ENCODE measurements at places on chromosomes 3 and 15.
A peak's percentile ranks its signal among the peaks of the same experiment; 100 is the strongest.

GRCh38 chr3:173993299-173993698 lies 595.8 kb downstream of the NLGN1 start:
- DNase-seq = no peak

DNA sequence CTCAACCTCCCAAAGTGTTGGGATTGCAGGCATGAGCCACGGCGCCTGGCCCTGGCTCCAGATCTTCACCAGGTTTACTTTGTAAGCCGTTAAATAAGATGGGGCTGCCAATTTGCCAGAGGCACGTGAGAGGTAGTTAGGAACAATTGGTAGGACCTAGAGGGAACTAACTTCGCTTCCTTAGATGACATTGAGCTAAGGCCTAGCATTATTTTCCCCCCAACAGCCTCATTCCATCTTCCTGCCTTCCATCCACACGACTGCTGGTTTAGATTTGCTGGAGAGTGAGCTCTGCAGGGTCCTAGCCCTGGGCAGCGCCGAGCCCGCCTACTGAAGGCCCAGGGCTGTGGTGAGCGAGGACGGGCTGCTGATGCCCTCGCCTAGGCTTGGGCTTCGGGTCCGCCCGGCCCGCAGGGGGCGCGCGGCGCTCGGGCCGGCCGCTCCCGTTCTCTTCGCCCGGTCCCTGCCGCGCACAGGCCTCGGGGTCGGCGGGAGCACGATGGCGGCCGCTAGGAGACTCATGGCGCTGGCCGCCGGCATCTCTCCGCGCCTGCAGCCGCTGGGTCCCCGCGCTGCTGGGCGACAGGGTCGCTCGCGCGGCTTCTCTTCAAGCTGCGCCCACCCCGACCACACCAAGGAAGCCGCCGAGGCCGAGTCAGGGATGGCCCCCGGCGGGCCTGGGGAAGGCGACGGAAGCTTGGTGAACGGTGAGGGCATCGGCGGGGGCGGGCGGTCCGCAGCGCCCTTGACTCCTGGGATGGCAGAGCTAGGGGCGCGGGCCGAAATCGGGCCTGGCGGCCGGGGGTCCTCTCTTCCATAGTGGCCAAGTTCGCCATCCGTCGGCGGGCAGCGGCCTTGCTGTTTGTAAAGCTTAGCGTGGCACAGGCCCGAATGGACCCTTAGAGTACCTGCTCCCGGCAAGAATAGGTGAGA lies 21.9 kb downstream of the DHX30 start:
- peak; percentile 74 for DNase-seq

DNA sequence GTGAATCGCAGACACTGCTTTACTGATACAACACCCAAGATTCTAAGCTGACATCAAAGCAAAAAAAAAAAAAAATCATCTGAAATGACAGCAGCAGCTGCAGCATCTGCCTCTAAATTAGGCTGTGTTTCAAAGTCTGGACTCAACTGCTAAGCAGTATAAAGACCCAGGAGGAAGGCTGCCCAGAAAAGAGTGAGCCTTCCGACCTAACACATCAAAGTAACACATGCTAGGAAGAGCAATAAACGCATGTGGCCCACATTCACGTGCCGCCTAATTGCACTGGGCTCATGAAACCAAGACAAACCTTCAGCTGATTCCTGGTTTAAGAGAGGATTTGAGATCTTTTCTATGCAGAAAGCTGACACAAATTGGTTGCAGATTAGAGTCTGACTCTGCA lies 317.1 kb downstream of the ZIC4 start:
- DNase-seq = no peak

GRCh38 chr15:92885224-92886041 lies 14.7 kb upstream of the CHD2 start:
- DNase-seq = no peak

DNA sequence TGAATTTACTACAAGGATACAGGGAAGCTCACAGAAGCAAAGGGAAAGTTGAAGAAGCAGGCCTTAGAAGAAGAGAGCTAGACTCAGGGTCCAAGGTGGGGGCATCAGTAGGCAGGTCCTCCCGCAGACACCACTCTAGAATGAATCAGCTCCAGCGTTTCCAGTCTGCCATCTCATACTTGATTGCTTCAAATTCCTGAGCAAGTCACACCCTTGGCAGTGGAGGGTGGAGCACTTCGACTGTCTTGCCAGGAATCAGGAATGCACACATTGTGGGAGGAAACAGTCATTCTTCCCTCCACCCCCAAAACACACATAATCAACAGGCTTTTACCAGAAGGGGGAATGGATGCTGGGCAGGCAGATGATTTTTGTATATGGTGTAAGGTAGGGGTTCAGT lies 78.5 kb downstream of the CHCHD6 start:
- DNase-seq = no peak

DNA sequence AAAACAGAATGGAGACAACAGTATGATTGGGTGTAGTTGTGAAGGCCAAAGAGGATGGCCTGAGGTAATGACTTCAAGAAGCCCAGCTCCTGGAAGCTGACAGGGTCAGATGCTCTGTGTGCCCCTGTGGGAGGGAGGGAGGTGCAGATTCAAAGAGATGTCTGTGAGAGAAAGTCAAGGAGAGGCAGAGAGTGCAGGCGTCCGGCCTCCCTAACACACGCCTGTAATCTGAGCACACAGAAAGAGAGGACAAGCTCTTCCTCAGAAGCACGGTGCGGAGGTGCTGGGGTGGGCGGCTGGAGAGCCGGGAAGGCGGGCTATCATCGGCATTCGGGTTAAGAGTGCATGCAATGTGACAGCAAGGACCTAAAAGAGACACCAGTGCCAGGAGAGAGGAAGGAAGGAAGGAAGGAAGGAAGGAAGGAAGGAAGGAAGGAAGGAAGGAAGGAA lies 238.2 kb upstream of the HES1 start:
- no peak for DNase-seq

DNA sequence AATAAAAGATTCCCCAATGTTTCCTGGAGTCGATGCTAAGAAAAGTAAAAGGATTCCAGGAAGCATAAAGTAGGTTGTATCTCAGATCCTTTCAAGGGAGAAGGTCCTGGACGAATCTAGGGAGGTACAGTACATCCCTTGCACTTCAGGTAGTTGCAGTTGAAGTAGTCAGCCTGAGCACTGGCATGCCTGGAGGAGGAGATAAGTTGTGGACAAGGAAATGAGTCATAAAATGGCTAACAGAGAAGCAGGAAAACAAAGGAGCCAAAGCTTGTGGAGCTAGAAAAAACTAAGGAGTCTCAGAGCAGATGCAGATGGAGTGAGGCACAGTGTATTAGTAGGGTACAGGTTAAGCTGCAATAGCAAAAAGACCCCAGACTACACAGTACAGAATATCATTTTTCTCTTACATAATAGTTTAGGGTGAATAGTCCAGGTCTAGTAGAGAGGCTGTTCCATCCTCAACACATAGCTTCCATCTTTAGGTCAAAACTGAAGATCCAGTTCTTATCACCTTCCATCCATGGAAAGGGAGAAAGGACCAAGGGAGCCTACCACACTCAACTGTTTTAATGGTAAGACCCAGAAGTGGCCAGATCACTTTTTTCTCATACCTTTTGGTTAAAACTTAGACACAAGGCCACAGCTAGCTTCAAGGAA lies 41.3 kb downstream of the COL6A5 start:
- no peak for DNase-seq

DNA sequence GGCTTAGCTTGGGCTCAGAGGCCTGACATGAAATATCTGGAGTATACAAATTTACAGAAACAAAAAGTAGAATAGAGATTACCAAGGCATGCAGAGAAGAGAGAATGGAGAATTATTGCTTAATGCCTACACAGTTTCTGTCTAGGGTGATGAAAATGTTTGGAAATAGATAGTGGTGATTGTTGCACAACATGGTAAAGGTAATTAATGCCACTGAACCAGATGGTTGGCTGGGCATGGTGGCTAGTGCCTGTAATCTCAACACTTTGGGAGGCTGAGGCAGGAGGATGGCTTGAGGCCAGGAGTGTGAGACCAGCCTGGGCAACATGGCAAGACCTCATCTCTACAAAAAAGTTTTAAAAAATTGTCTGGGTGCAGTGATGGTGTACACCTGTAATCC lies 46.6 kb upstream of the OSBPL11 start:
- no peak for DNase-seq

DNA sequence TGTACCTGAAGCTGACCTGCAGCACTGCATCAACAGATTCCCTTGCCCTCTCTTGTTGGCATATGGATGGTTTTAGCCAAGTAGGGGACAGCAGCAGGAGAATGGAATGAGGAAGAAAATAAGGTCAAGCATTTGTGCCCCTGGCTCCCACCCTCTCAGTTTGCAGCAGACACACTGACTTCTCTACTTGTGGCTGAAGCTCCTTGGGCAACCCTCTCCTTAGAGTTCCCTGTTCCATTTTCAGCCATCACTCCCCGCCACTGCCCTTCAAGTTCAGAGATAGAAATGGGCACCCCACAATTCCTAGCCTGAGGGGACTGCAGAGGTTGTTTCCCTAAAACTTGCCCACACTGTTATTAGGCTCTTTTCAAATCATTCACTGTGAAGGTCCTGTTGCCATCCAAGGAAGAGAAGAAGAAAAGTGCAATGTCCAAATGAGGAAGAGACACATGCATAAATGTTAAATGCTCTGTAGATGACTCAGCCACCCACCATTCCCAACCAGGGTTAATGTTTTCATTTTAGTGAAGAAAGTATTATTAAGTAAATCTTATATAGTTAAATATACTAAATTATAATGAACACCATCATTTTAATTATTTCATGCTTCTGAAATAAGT lies 295.9 kb upstream of the UBE2E2 start:
- DNase-seq = no peak

DNA sequence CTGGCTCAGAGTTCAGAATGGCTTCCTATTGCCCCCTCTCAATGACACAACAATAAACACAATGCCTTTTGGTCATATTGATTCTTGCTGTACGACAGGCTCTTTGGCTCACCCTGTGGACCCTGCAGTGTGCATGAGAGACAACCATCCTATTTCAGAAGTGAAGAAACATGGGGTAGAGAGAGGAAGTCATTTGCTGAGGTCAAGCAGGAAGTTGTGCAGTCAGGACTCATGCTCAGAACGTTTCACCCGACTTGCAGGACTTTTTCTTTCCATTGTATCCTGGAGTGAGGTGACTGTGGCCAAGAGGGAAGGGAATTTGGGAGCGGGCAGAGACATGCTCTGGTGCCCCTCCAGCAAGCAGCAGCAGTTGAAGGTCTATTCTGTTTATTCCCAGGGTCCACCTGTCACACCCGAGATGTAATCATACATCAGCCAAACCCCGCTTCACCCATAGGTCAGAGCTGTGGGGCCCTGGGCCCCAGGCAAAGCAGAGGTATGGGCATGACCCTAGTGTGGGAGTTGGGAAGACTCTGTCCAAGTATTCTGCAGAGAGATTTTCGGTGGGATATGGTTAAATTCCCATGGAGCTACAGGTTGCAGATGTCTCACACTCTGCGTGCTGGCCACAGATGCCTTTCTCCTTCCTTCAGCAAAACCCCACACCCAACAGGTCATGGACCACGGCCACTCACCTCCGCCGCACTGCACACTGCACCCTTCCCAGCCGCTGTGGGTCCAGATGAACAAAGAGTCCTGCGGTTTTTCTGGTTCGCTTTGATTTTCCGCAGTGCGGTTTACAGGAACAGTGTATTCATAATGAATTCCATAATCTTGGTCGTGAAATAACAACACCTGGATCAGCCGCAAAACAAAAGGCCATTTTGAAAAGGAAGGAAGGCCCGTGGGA lies 290.6 kb downstream of the ADAMTS17 start:
- DNase-seq = no peak

DNA sequence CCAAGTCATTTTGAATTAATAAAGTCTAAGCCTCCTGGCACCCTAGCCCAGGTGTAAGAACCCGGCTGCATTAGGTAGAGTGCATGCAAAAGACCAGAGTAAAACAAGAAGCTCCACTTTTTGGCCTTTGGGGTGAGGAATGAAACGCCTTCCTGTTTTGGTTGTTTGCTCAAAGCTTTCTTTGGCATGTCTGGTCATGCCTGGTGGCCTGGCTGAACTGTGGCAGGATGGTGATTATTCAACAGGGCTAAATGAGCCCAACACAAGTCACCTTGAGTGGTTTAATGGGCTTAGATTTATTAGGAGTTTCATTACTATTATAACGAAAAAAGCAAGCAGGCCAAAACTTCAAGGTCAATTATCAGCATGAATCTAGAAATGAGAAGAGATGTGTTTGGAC lies 40.9 kb upstream of the LDHAL6B start:
- no peak for DNase-seq

DNA sequence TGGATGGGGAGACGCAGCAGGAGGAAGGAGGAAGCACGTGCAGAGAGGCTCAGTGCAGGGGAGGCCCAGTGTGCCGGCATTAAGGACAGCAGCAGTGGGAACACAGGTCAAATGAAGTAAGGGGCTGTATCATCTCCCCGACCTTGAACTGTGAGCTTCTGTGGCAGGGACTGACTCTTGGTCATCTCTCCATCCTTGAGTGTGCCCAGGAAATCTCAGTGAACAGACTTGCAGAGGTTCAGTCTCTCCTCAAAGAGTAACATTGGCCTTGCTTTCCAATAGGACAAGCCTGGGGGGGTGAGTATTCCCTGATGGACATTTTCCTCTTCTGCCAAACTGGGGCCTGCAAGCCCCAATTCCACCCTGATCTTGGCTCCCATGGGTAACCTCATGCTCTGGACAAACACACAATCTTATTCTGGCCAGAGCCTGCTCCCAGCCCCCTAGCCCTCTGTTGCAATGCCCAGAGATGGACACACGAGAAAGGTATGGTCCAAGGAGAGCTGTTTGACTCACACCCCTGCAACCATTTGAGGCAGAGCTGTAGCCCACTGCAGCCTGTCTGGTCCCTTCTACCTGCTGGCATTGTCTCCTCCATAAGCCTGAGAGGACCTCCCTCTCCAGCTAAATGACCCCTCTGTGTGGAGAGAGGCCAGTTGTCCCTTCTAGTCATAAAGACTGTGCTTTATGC lies 50.9 kb downstream of the TLE3 start:
- no peak for DNase-seq

DNA sequence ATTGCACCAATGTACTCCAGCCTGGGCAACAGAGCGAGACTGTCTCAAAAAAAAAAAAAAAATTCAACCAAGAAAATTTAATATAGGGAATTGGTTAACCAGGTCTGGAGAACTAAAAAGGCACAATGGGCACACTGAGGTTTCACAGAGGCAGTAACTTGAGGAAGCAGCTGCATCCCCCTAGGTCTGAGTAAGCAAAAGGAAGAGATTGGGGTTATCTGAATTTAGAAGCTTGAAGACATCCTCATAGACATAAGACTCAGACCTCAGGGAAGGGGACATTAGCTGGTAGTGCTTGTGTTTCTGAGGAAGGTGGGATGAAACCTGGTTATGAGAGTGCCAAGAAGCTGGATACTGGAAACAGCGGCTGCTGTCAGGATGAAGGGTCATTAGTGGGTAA lies 50.1 kb upstream of the LEKR1 start:
- no peak for DNase-seq

DNA sequence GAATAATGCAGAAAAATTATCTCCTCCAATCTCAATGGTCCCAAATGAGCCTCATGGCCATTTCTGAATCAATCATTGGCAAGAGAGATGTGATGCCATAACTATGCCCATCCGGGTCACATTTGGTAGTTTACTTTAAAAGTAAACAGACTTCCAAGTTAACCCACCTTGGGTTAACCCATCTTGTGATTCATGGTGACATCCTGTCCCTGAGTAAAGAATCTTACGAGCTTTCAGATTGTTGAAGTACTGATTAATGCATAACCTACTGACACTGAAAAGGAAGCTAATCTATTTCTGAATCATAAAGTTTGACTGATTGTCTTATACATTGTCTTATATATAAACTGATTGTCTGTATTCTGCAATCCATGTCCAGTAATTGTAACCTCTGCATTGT lies 467.2 kb upstream of the AGTR1 start:
- DNase-seq = no peak
